ENCODE measurements at places on chromosomes 12 and 14.

GRCh38 chr14:99660794-99661193 lies 15.9 kb downstream of the HHIPL1 start:
- no peak for DNase-seq

DNA sequence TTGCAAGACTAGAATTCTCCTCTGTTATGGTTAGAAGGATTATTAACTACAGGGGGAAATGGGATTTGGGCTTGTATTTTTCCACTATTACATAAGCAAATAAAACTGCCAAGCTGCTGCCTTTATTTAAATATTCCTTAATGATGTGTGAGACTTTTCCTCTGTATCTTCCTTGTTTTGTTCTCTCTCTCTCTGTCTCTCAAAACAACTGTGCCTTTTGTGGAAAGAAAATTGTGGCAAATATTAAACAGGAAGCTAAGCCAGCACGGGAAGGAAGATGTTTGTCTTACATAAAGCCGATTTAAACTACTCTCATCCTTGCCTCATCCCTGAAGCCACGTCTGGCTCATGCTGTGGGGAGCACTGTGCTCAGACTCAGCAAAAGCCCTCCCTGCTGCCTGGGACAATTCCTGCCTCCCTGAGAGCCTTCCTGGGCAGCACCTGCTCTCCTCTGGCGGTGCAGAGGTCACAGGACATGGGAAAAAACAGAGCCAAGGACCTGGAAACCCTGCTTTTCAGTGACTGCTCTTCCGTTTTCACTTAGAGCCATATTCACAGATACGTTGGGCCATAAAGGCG lies 237.2 kb downstream of the SLC15A4 start:
- DNase-seq = no peak

- no peak for DNase-seq
These were observed 25.6 kb upstream of the GPATCH2L start for GRCh38 chr14:76126076-76126475.

DNA sequence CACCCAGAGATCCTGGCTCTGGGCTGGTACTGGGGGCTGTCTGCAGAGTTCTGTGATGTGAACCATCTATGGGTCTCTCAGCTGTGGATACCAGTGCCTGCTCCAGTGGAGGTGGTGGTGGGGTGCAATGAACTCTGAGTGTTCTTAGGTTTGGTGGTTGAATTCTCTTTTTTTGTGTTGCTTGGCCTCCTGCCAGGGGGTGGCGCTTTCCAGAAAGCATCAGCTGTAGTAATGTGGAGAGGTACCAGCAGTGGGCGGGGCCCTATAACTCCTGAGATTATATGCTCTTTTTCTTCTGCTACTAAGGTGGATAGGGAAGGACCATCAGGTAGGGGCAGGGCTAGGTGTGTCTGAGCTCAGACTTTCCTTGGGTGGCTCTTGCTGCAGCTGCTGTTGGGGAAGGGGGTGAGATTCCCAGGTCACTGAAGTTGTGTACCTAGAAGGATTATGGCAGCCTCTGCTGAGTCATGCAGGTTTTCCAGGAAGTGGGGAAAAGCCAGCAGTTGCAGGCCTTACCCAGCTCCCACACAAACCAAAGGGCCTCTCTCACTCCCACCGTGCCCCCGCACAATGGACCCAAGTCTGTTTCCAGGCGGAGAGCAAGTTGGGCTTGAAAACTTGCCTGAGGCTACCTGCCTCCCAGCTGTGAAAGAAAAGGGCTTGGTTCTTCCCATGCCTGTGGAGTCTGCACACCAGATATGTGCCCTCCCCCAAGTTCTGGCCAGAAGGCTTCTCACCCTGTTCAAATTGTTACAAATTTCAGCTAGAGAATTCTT lies 18.6 kb downstream of the CCER1 start:
- DNase-seq = no peak

- no peak for DNase-seq
These were observed 18.2 kb upstream of the CACNA2D4 start for GRCh38 chr12:1936406-1937320.

Data from stimulated activated CD4-positive, alpha-beta T cell treated with anti-CD3 and anti-CD28 coated beads, Interleukin-12 subunit alpha, Interleukin-12 subunit beta, amount 100 ng/mL, for 4 hours (primary cell).